ENCODE measurements at places on chromosomes 7 and 10.
A peak's percentile ranks its signal among the peaks of the same experiment; 100 is the strongest.

- DNase-seq, result no peak
These were observed 54.8 kb downstream of the ASAH2B start for GRCh38 chr10:50794490-50794889.

- DNase-seq, result no peak
These were observed 8.9 kb downstream of the ANXA11 start for GRCh38 chr10:80196270-80196949.

DNA sequence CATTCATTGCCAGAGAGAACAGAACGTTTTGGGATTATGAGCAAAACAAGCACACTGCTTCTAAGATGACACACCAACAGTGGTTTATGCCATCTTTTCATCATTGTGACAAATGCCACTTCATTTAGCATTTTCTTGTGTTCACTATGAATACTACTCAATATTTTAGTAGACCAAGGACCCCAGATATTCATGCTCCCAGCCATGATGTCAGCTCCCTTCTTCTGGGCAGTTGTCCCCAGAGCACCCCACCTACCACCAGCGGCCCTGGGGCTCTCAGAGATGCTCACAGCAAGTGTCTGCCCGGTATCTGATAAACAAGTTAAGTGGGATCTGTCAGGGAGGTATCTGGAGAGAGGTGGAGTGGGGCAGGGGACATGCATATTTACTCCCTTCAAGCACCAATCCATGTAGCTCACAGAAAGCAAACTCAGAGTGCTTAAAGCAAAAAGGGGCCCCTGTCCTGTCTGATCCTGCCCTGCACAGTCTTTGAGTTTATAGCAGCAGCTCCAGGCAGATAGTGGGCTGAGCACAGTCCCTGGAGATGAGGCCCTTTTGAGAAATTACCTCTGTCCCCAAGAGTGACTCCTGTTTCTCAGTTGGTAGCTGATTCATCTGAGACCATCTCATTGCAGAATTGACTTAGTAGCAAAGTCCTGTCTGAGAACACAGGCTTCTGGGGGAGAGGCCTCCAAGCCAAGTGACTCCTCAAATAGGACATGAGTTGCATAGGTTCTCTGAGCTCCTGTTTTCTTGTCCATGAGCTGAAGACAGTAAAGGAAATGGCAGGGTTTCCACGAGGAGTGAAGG lies 281.8 kb upstream of the KLF6 start:
- peak; percentile 35 for DNase-seq

GRCh38 chr7:112069879-112070321 lies 136.3 kb downstream of the DOCK4 start:
- no peak for DNase-seq

GRCh38 chr10:100802607-100803006 lies 57.2 kb downstream of the PAX2 start:
- no peak for DNase-seq

DNA sequence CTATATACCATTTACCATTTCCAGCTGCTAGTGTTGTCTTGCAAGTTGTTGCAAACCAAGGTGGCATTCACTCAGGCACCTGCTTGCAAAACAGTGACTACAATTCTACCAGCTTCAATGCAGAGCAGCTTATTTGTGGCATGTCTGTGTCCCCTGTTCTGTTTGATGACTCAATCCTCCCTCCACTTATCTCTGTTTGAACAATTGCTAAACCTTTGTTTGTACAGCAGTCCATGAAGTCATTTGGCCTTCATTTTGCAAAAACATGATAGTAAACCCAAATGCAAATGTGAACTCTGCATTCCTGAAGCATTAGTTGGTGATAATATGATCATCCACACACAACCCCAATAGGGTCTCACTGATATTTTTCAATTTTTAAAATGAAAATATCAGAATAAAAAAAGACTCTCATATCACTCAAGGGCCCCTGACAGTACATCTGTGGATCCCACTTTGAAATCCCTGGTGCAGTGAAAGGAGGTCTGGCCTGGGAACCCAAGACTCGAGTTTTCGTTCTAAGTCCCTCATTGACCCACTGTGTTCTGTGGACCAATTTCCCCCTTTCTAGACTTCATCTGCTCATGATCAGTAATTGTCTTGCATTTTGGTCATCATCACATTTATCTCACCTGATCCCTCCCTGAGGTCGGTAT lies 425.4 kb downstream of the RPS24 start:
- DNase-seq, result no peak

- DNase-seq, result peak; percentile 77
These were observed at the start of gene TNS3 for GRCh38 chr7:47581804-47582763. TSS of gene TNS3 (minus strand) at chr7:47582111. CDS start at chr7:47439636, 142,475 bp downstream.

DNA sequence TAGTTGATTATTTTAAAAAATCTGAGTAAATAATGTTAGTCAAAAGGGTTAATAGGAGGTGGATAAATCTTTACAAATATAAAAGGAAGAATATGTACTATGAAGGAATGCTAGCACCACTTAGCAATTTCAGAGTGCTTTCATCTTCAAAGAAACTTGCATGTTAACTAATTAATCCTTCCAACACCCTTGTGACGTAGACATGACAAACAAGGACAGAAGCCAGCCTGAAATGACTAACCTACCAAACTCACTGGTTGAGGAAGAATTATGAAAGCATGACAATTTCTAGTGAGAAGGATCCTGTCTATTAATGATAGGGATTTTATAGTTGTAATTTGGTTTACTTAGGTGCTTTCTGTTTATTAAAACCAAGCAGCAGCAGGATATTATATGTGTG lies 468.0 kb upstream of the FZD8 start:
- DNase-seq, result no peak

GRCh38 chr10:11442001-11442773 lies 169.3 kb downstream of the USP6NL start:
- no peak for DNase-seq

DNA sequence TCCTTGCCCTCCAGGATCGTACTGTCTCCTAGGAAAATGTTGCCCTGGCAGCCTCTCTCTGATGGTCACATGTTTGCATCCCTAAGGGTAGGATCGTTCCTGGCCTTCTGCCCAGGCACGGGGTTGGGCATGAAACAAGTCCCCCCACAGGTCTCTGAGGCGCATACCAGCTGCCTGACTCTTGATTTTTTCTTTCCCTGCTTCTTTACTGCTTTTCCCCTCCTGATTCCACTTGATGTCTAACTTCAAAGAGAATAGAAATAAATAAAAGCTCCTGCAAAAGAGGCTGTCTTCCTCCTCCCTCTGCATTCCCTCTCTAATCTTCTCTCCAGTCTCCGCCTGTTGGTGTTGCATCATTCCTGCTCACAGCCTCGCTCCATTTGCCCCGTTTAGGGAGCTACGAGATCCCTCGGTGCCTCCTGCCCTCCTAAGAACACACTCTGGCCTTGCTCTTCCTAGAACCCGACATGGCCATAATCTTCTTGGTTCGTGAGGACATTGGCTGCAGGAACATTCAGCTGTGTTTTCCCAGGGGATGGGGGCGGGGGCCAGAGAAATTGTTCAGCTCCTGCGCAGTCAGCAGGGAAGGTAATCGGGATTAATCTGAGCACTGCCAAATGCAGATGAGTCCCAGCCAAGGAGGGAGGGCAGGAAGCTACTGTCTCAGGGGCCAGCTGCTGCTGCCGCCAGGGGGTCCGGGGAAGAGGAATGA lies 26.0 kb downstream of the LEP start:
- DNase-seq, result no peak

DNA sequence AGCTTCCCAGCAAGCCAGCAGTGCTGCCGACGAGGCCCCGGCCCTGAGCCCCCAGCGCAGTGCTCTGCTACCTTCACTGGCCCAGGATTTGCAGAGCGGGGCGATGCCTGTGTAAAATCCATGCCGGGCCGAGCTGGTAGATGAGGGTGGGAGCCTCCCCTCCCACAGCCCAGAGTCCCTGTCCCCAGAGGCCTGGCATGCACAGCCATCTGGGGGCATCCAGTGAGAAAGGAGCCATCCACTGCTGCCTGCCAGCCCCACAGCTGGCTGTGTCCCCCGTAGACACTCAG lies 116.7 kb downstream of the RGS10 start:
- no peak for DNase-seq

DNA sequence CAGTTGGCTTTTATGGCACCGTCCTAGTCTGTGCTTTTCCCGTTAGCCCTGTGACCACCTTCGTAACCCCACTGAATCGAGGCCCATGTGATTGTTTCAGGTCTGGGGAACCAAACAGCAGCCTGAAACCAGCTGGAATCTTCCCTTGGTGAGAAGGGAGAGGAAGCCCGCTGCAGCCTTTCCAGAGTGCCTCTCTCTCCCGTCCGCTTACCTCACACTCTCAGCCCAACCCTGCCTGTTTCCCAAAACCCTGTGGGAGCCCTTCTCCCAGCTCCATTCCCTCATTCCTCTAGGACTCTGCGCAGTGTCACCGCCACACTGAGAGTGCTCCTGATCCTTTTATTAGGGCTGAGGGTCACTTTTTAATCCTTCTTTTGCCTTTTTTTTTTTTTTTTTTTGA lies 139.6 kb downstream of the WDR37 start:
- no peak for DNase-seq

DNA sequence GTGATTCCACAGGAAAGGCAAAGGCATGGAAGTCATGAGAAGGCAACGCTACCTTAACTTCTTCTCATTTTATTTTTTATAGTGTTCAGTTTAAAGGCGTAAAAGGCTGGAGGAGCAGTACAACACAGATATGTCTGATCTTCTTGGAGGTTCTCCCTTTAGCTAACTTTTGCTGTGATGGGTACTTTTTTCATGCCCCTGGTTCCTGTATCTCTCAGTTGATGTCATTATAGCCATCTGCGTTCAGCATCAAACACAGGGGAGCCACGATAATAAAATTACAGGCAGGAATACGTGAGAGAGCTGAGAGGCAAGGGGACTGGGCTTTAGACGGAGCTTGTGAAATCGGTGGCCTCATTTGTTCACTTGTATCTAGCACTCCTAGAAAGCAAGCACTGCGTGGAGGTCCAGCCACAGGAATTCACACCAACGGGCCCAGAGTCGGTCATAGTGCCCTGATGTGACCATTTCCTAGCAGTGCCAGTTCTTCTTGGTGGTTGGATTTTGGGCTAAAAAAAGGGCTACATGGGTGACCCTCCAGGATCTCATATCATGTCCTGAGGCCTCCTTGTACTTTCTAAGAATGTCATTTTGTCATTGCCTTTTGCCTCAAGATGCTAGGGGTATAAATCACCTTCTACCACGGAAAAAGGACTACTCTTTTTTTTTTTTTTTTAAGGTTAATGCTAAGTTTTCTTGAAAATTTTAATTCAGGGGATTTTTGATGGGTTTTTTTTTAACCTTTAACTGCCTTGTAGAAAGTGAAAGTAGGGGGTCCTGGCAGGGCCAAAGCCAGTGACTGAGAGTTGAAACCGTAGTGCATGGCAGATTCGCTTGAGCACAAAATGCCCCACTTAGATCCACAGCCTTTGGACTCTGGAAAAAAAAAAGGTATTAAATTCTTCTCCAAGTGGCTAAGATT lies 191.5 kb downstream of the CELF2 start:
- DNase-seq, result peak; percentile 50

- peak; percentile 71 for DNase-seq
These were observed 42.6 kb upstream of the NRP1 start for GRCh38 chr10:33376976-33377657.

DNA sequence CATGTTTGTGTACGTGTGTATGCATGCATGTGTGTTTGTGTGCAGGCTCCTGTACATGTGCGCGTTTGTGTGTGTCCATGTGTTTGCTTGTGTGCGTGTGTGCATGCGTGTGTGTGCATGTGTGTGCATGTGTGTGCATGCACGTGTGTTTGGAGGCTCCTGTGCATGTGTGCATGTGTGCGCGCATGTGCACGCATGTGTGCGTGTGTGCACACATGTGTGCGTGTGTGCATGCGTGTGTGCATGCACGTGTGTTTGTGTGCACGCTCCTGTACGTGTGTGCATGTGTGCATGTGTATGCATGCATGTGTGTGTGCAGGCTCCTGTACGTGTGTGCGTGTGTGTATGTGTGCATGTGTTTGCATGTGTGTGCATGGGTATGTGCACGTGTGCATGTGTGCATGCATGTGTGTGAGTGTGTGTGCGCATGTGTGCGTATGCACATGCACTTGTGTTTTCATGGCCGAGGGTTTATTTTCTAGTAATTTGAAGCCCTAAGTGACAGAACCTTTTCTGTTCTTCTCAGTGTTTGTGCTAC lies 59.2 kb downstream of the INPP5A start:
- no peak for DNase-seq

All from suppressor macrophage treated with lipopolysaccharide for 4 hours (primary cell).